Fibroblast of villous mesenchyme (primary cell): ENCODE measurements at places on chromosomes 3 and 15. TPM values are rescaled to one million over a fixed set of nuclear protein-coding genes. Genes with fewer than 3 reads are reported as not detected.
A peak's percentile ranks its signal among the peaks of the same experiment; 100 is the strongest.

DNA sequence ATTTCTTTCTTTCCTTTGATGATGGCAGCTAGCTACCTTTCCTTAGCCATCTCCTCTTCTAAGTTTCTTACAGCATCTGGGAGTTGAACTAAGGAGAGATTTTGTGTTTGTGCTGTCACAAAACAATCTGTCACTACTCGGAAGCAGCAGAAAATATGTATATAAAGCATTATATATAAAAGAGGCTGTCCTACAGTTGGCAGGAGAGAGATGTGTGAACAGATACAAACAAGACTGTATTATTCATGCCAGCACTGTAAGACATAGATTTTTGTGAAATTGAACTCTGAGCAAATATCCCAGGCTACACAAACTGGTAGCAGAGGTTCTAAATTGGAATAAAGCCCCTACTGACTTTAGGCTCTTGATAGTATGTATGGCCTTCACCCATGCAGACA lies 577.5 kb upstream of the NECTIN3 start:
- no peak for DNase-seq

DNA sequence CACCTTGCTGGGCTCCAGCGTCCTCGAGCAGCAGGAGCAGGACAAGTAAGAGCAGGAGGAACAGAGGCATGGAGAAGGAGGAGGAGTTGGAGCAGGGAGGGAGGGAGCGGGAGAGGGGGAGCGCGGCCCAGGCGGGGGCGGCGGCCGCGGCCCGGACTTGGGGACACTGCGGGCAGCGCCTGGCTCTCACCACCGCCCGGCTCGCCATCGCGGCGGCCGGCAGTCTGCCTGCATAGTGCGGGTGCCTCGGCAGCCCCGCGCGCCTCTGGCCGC lies 440 bp downstream of the DCBLD2 start:
- DNase-seq, result peak; percentile 58

DNA sequence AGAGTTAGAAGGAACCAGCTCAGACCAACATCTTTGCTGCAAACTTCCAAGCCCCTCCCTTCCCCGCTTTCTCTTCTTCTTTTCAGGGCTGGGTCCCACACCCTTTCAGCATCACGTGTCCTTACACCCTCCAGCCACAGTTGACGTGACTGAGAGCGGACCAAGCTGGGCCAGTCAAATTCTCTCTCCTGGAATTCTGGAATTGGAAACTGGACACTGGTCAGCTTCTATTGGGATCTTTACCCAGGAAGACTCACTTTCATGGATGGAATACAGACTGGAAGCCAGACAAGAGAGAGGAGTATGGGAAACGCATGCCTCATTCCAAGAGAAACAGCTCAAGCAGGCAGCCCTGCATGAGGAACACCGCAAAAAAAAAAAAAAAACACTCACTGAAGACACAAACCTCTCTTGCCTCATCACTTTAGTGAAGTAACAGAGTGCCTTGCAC lies 12.4 kb upstream of the TPM1 start:
- DNase-seq, result peak; percentile 52

DNA sequence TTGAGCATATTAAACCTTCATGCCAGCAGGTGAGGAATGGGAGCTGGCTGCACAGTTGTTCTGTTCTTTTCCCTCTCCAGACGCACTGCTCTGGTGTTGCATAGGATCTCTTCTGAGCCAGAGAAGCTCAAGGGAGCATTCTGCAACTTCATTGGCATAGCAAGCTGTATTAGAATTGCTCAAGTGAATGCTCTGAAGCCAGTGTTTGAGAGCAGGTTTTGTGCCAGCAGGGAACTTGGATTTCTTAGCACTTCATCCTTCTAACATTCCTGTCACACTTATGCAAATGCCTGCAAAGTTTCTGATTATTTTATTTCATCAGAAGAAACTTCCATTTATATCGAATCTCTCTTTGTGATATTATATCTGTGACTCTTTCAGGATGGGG lies 366.6 kb downstream of the AGBL1 start:
- no peak for DNase-seq

GRCh38 chr3:184284696-184285095 lies 8.9 kb downstream of the ECE2 start:
- peak; percentile 67 for DNase-seq

DNA sequence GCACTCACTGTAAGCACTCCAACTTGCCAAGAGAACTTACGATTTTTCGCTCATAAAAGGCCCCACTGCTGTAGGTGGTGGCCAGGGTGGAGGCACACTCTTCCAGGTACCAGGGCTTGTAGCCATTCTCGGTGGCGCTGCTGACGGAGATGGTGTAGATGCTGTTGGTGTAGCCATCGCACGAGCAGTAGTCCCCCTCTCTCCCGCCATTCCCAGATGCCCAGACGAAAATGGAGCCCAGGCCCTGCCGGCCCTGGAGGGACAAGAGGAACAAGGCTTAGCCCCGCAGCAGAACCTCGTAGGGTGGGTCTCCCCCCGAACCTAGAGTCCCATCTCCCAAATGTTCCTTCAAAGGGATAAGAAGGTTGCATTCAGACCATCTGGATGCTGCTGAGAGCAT lies 96.3 kb downstream of the PCSK6 start:
- no peak for DNase-seq

- no peak for DNase-seq
Measured at GRCh38 chr3:120244834-120245225, 40.2 kb downstream of the GPR156 start.

Gene LARP6
- total RNA-seq, result 36.7 and 46.7 TPM in 2 replicates

Gene CLEC3B
- 0.43 and 0.64 TPM in 2 replicates for total RNA-seq

Gene SCN5A
- total RNA-seq, result 0.43 and 0.97 TPM in 2 replicates

Gene IFT57
- 62.8 and 81.2 TPM in 2 replicates for total RNA-seq

Gene KLHL40
- total RNA-seq, result not detected in 2 replicates

Gene FRMD5
- 1.3 and 1.9 TPM in 2 replicates for total RNA-seq

Gene BUB1B
- total RNA-seq, result 13.9 and 19.9 TPM in 2 replicates

Gene CA12
- total RNA-seq, result 8.1 and 15.1 TPM in 2 replicates

Gene ANKRD34C
- total RNA-seq, result under 0.01 TPM in 1 of 2 replicates, not detected in the other
